LHCN-M2 (cell line): ENCODE measurements at places on chromosomes 2 and 18. TPM values are rescaled to one million over a fixed set of nuclear protein-coding genes. Genes with fewer than 3 reads are reported as not detected.

GRCh38 chr2:153595939-153596338, 117.4 kb upstream of the RPRM start:
- DNase-seq: peak; percentile 2

- DNase-seq: no peak
These were observed 26.6 kb downstream of the SERTAD2 start for GRCh38 chr2:64626963-64627760.

GRCh38 chr2:163729636-163730273, 6.1 kb downstream of the FIGN start:
- no peak for DNase-seq

GRCh38 chr2:91839904-91840868, 3031.0 kb upstream of the TEKT4 start:
- no peak for DNase-seq

- peak; percentile 65 for DNase-seq
These were observed 1.8 kb upstream of the NFATC1 start for GRCh38 chr18:79393635-79394533.

- no peak for DNase-seq
These were observed 18.2 kb upstream of the ASB18 start for GRCh38 chr2:236282406-236282805.

- DNase-seq: no peak
These were observed 175.1 kb downstream of the PTPRM start for GRCh38 chr18:7742224-7742623.

DNA sequence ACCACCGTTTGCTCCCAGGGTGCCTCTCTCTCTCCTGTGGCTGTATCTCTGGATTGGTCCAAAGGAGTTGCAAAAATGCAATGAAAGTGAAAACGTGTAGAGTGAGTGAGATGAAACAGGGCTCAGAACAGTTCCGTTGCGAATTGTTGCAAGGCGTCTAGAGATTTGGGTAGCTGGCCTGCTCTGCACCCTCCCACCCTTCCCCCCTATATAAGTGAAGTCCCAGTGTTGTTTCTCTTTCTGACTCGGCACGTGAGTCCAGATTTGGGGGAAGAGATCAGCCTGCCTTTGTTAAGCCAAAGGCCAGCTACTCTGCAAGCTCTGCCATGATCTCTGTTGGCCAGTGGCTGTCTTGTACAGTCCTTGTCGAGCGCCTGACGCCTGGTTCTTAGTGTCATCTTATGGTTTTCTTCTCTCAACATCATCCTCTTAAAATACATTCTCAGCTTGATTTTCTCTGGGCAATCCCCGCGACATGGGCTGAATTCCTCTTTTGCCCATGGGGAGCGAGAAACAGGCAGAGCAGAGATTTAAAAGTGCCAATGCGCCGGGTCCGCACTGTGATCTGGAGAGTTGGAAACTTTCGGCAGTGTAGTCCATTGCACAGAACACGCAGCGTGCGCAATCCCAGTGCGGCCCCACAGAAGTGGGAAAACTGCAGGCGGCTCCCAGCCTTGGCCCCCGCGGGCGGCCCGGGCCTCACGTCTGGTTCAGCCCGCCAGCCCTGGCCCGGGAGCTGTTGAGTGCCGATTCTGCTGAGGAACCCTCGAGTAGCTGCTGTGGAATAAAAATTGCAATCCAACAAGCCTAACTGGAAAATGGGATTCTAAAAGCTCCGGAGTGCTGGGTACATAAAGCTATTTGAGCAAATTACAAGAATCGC, 9.3 kb downstream of the MEIS1 start:
- DNase-seq: no peak

The SLC5A7 gene
- total RNA-seq: not detected in 2 replicates

The ERBB4 gene
- total RNA-seq: not detected in 2 replicates

The HS6ST1 gene
- total RNA-seq: 13.6 and 15.6 TPM in 2 replicates

The TRIM54 gene
- total RNA-seq: 0.11 TPM in 1 of 2 replicates, not detected in the other
